NCI-H2081 (cell line): ENCODE measurements at places on chromosomes 16 and 17.
A peak's percentile ranks its signal among the peaks of the same experiment; 100 is the strongest.

GRCh38 chr17:60864708-60865005 lies 187.0 kb downstream of the BCAS3 start:
- DNase-seq = no peak

GRCh38 chr17:57135789-57136291 lies 50.8 kb downstream of the AKAP1 start:
- peak; percentile 55 for DNase-seq

DNA sequence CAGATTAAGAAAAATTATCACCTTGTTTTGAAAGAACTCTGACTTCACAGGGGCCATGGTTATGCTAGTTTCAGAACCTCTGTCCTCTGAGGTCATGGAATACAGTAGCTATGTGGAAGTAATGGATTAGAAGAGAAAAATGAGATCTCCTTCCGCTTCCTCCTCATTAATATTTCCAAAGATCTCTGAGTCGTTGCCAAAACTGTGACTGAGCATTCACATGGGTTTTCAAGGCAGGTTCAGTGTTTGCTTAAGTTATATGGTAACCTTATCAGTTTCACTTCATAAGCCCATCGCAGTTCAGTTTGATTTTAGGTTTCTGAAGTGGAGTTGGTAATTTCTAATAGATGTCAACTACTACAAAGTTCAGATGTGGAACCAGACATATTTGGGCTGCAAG lies 321.2 kb upstream of the SOX9 start:
- no peak for DNase-seq

GRCh38 chr16:47643323-47644000 lies 182.3 kb downstream of the PHKB start:
- DNase-seq = no peak

DNA sequence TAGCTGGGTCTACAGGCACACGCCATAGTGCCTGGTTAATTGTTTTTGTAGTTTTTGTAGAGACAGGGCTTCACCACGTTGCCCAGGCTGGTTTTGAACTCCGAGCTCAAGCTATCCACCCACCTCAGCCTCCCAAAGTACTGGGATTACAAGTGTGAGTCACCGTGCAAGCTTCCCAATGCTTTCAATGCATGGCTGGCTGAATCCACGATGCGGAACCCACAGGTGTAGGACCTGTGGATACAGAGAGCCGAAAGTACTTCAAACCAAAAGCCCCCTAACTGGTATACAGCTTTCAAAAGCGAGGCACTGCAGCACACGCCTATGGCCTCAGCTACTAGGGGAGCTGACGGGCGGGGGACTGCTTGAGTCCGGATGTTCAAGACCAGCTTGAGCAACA lies 44.8 kb downstream of the METTL16 start:
- no peak for DNase-seq

DNA sequence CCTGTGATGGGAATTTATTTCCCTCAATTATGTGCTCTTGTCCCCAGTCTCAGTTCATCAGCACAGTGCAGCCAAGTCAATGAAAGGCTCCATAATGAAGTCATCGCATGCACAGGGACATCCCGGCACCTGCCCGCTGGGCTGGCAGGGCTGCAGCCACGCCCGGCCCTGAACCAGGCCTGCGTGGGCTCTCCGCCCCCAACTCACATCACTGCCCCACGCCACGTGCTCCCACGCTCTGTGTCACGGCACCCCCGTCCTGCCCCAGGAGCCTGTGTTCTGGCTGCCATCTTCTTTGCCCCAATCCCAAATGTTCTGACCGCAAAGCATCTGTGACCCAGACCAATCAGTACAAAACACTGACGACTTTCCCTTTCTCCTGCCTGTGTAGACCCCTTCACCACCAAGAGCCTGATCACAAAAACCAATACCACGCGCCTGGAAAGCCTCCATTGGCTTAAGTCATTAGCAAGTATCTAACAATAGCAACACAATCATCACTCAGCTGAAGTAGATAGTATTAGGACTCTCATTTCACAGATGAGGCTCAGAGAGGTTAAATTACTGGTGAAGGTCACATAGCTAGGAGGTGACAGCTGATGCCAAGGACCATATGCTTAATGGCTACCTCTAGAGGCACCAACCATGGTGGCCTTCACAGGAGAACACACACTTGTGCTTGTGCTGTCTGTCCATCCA lies 202.5 kb downstream of the ZFHX3 start:
- DNase-seq = no peak

GRCh38 chr16:85936816-85937215 lies 37.9 kb downstream of the IRF8 start:
- no peak for DNase-seq

- DNase-seq = no peak
Measured at GRCh38 chr17:6526362-6527152, 29.8 kb downstream of the PITPNM3 start.

- DNase-seq = peak; percentile 32
Measured at GRCh38 chr16:77599793-77600415, 122.4 kb upstream of the NUDT7 start.

- DNase-seq = no peak
Measured at GRCh38 chr17:68532826-68533225, 20.6 kb downstream of the PRKAR1A start.

GRCh38 chr17:34252444-34253138 lies 2.5 kb upstream of the CCL2 start:
- no peak for DNase-seq

- no peak for DNase-seq
Measured at GRCh38 chr17:29958947-29959657, 17.7 kb downstream of the EFCAB5 start.

- DNase-seq = no peak
Measured at GRCh38 chr16:629833-630248, 944 bp upstream of the WFIKKN1 start.

GRCh38 chr16:76665571-76666275 lies 388.5 kb downstream of the CNTNAP4 start:
- no peak for DNase-seq

DNA sequence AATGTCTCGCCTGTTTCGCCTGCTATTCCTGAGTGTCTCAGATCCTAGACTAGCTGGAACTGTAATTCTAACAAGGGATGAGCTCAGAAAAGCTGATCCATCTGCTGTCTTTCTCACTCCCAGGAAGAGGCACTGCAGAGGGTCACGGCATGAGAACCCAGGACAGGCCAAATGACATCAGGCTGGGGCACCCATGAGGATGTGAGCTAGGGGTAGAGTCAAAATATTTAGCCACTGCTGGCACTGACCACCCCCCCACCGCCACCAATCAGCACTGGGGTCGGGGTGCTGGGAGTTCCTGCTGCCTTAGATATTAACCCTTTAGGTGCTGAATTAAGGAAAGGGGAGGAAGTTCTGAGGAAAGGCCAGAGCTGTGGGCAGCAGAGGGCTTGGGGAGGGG lies 112.4 kb downstream of the IRX3 start:
- no peak for DNase-seq

DNA sequence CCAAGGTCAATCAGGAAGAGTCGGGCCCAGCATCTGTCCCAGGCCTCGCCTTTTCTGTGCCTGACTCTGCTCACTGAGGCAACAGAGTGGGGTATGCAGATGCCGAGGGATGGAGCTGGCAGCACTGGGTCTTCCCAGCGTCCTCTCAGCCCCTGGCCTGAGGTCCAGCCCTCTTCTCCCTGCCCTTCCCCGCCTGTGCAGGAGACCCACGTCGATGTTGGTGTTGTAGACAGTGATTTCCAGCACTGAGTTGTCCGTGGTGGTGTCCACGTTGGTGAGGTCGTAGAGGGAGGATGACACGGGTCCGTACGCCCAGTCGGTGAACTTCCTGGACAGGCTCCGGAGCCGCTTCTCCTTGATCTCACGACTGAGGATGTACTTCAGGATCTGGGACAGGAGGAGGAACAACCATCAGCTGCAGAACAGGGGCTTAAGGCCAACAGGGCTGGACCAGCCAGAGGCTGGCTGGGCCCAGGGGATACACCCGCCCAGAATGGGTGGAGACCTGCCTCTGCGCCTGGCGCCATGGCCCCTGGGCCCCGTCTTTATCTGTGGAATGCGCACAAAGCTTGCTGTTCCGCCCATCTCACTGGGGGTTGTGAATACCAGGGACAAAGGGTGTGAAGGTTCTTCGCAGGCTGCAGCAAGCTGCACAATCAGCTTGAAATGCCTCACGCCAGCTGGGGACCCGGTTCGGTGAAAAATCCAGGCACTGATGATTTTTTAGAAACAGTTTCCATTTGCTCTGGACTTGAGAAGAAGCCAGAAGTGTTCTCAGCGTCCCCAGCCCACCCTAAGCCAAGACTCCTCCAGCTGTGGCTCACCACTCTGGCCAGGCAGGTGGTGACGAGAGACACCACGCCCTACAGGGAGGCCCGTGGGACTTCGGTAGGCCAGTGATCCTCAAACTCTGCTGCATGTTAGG lies 27.5 kb downstream of the TRPV3 start:
- no peak for DNase-seq

DNA sequence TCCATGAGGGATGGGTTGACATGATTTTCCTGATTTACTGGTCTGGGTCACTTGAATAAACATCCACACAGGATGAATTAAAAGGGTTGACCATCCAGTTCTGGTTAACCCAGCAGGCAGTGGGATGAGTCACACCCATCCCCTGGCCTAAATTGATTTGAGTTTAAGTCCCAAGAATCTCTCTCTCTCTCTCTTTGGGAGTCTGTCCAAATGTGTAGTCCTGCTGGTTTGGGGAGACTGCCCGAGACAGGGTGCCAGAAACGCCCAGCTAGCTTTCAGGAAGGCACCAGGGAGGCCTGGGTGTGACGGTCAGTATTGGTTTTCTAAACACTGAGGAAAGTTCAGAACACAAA lies 38.8 kb downstream of the SCPEP1 start:
- DNase-seq = no peak

DNA sequence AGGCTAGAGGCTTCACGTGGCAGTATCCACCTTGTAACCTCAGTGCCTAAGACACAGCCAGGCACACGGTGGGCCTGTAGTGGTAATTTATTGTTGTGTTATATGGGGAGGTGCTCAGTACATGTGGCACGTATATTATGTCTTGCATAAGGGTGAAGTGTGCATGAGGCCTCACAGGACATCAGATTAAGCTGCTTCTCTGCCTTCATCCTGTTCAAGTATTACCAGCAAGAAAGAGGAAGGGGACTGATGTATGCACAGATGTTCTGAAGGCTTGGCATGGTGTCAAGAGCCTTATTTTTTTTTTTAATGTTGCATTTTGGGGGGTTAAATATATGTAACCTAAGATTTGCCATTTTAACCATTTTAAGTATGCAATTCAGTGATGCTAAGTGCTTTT lies 71.6 kb downstream of the ABCC1 start:
- DNase-seq = no peak

DNA sequence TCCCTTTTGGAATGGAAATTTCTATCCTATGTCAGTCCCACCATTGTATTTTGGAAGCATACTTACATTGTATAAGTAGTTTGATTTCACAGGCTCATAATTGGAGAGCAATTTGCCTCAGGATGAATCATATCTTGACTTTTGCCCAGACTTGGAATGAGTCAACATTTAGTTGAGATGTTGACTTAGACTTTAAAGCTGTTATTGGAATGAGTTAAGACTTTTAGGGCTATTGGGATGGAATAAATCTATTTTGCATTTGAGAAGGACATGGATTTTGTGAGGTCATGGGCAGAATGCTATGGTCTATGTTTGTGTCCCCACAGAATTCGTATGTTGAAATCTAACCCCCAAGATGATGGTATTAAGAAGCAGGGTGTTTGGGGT lies 12.2 kb upstream of the ZNF594 start:
- DNase-seq = no peak
